A673 (cell line): ENCODE measurements at places on chromosomes 12 and 14. TPM values are rescaled to one million over a fixed set of nuclear protein-coding genes. Genes with fewer than 3 reads are reported as not detected.

DNA sequence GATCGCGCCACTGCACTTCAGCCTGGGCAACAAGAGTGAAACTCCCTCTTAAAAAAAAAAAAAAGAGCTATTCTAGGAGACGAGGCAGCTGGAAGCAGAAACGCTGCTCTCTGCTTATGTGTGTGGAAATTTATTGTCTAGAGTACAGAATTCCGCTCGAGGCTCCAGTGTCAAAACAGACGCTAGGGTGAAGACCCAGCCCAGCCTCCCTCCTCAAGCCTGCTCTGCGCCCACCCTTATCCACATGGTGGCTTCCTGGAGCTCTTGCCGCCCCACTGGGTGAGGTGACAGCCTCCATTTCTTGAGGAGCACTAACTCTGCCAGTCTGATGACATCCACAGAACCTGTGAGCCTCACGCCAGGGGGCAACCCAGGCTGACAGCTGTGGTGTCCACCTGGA, 49.5 kb upstream of the DLK1 start:
- H3K27ac ChIP-seq: peak overlapping the region; percentile 63
- no peak overlapping the region for H3K4me3 ChIP-seq
- H3K4me1 ChIP-seq: peaks cover 14% of the 10 kb centered on the region
- H3K27me3 ChIP-seq: no peaks in the 10 kb centered on the region
- H3K36me3 ChIP-seq: no peaks in the 10 kb centered on the region

- no peaks in the 10 kb centered on the region for H3K36me3 ChIP-seq
- no peaks in the 10 kb centered on the region for H3K27me3 ChIP-seq
- H3K4me3 ChIP-seq: no peak overlapping the region
- H3K4me1 ChIP-seq: no peaks in the 10 kb centered on the region
Observed at GRCh38 chr14:23877111-23877510, 76.5 kb upstream of the DHRS4 start.

DNA sequence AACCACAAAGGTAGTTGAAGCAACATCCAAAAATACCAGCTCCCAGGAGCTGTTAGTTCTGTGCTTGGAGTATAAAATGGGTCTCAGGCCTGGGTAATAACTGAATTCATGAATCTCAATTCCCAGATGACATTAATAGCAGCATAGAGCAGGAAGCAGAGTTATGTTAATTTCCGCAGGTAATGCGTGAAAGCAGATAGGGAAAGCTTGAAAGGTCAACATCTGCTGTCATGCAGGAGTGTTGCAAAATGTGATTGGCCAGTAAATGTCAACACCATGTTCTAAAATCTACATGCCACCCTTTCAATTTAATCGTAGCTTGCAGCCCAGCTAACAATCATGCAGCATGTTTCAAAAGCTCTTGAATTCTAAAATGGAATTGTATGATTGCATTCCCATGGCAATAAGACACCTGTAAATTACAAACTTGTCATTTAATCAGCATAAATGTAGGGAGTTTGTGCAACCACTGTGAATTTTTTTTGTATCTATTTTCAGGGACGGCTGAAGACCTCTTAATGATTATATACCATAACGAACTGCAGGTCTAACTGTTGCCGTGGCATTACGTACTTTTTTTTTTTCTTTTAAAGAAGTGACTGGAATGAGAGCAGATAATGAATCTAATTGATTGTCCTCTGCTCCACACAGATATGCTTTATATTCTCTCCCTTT, 635.8 kb upstream of the FOXG1 start:
- no peaks in the 10 kb centered on the region for H3K4me1 ChIP-seq
- no peaks in the 10 kb centered on the region for H3K36me3 ChIP-seq
- H3K27ac ChIP-seq: no peak overlapping the region
- no peak for DNase-seq
- no peak overlapping the region for H3K4me3 ChIP-seq

DNA sequence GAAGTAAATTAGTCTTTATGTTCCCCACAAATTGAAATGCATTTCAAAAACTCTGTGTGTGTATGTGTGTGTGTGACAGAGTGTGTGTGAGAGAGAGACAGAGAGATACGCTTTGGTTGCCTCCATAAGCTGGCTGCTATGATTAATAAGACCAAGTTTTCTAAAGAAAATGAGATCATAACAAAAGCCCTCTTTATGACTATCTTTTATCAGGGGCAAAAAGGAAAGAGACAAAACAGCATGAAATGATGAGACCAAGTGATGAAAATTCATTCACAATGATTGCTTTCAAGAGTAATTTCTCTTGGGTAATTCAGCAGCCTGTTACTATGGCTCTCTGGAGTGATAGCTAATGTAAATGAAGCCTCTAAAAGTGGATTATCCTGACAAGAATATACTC, 277.6 kb upstream of the PLEKHG7 start:
- H3K27ac ChIP-seq: no peak overlapping the region
- DNase-seq: peak; percentile 30
- no peaks in the 10 kb centered on the region for H3K27me3 ChIP-seq

DNA sequence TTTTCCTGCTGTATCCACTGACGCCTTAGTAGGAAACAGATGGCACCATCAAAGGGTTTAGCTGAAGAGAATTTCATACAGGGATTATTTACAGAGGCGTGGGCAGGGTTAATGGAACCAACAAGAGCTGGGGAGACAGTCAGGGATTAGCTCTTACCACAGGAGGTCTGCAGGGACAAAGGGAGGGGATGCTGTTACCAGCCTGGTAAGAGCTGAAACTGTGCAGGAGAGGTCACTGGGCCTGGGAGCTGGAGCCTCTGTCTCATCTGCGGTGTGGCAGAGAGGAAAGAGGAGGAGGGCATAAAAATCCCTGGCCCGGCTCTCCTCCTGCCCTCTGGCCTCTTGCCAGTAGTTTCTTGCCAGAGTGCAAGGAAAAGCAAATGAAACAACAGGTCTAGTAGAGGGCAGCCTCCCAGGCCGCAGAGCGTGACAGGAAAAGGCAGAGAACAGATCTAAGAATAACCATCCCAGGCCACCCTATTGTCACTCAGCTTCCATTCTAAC, 18.9 kb upstream of the POC1B start:
- peak; percentile 90 for DNase-seq
- H3K4me3 ChIP-seq: no peak overlapping the region
- no peak overlapping the region for H3K27ac ChIP-seq
- H3K36me3 ChIP-seq: no peaks in the 10 kb centered on the region

The ZC2HC1C gene
- total RNA-seq: 1.0 TPM in 2 replicates

The PMCH gene
- not detected in 2 replicates for total RNA-seq

- no peaks in the 10 kb centered on the region for H3K27me3 ChIP-seq
- no peaks in the 10 kb centered on the region for H3K4me1 ChIP-seq
- no peak for DNase-seq
- no peak overlapping the region for H3K27ac ChIP-seq
Observed at GRCh38 chr12:14655284-14655683, 41.1 kb downstream of the GUCY2C start.
